ENCODE measurements at places on chromosomes 6 and 20.

DNA sequence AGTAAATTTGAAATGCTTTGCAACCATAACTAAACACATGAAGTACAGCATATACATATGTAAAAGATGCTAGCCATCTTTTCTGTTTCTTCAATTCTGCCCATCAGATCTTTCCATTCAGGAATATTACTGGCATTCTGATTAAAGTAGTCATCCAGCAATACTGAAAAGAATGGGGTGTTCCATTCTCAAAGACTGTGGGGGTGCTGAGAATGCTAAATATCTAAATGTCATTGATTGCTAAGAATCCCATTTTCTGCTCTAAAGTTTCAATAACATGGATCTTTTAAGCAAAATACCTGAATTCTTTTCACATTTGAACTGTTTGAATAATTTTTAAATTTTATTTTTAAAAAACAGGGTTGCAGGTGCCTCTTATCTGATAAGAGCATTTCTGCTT, 6.2 kb downstream of the RSPO3 start:
- no peak for DNase-seq

- no peak for DNase-seq
Observed at GRCh38 chr20:46708172-46708860, 1.1 kb upstream of the SLC2A10 start.

- no peak for DNase-seq
Observed at GRCh38 chr20:33859751-33860150, 48.6 kb downstream of the CHMP4B start.

DNA sequence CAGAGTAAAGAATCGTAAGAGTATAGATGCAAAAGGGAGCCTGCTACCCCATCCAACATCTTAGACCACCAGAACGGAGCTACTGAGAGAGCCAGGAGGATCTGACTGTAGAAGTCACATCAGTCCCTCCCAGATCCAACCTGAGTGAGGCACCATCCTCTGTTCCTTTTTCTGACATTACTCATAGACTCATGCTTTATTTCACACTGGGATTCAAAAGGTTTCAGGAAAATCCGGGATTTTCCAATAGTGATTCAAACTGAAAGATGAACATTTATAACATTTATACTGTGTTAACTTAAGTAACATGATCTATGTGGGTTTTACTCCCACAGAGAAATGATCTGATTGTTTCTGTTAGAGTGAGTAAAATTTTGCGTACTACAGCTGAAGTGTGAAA, 868.6 kb upstream of the GJE1 start:
- DNase-seq: no peak

- DNase-seq: no peak
Observed at GRCh38 chr6:43331891-43332290, 23.3 kb upstream of the CRIP3 start.

DNA sequence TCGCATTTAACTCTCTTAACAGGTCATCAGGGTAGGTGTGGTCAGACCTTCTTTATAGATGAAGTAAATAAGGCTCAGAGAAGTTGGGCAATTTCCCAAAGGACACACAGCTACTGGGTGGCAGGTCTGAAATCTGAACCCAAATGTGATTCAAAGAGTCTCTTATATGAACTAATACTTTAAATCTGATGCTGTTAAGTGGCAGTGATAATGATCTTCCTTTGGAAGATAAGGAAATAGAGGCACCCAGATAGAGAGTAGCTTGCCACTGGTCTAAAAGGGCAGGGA, 237.1 kb downstream of the GMPR start:
- DNase-seq: no peak

- no peak for DNase-seq
Observed at GRCh38 chr20:37947943-37948342, 45.0 kb downstream of the VSTM2L start.
